Fibroblast of skin of left biceps (primary cell): ENCODE measurements at places on chromosomes 7 and 10.

DNA sequence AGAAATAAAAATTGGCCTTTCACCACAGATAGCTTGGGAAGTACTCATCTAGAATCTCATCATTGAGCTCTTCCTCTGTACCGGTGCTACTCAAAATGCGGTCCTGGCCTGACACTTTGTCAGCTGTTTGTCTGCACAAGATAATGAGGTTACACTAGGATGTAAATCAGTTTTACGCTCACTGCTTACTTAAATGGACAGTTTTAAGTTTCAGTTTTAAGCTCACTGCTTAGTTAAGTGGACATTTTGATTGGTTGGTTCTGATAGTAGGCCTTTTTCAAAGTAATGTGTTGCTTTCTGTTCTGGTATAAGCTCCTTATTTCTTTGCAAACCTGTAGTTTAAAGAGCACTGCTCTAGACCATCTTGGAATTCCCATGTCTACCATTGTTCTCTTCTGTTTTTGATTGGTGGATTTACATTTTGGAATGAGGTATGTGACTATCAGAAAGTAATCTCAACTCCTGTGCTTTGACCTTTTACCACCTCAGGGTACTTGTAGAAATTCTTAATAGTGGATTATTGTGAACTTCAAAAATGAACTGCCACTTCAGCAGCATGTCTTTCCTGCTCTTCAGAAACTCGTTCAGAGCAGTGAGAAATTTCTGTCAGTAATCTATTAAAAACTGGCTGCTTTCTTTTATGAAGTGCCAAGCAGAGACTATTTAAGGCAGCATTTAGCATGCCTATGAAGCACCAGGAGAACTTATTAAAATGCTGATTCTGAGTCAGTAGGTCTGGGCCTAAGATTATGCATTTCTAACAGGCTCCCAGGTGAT lies 55.0 kb downstream of the C1GALT1 start:
- DNase-seq, result no peak

DNA sequence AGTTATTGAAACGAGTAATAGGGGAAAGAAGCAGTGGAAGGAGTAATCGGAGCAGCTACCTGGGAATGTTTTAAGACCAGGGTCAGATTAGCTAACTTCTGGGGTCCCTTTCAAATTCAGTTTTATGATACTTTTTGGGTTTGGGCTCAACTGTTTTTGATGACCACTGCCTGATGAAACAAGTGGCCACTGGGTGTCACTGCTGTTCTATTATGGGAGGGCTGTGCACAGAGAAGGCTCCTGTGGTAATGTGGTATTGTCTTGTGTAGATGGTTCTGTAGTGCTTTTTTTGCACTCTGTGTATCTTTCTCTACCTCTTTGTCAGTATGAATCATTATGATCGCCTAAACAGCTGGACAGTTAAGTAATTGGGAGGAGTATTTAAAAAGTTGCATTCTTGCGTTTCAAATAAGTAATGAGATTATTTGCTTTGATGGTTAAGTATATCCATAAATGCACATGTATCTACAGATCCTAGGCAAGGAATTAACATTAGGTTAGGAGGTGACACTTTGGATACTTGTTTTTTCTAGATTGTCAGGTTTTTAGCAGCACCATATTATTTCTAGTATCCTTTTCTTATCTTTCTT lies 128.4 kb downstream of the ABCA13 start:
- no peak for DNase-seq

DNA sequence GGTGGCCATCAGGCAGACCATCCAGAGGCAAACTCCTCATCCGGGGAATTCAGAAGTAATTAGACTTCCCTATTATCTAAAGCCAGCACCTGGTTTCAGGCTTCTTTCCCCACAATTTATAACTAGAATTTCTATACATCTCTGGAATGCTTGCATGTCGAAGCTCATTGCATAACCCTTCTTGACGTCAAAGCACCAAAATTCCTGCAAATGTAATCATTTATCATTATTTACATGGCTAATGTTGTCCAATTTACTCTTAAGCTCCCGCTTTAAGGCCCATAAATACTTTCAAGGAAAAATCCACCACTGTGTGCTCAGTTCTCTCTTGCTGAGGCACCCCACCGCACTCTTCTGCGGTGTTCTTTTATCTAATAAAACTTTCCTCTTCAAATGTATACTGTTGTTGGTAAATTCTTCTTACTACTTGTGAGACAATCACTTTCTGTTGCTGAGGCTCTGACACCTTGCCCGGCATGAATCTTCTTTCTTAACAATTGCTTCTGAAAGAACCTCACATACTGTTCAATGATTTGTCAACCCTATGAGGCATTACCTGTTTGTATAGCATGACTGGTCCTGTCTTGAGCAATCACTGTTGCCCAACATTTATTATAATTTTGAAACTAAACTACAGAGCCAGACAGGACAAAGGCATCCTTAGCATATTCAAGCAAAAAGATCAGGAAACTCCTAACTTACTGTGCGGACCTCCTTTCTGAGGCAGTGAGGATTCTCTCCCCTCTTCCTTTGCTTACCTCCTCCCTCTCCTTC lies 17.4 kb upstream of the GPR141 start:
- DNase-seq, result no peak

GRCh38 chr7:17090751-17091150 lies 207.7 kb upstream of the AHR start:
- peak; percentile 50 for DNase-seq

- DNase-seq, result no peak
Observed at GRCh38 chr7:140734096-140734495, 37.6 kb downstream of the NDUFB2 start.

- DNase-seq, result no peak
Observed at GRCh38 chr7:110179037-110179436, 911.9 kb upstream of the LRRN3 start.

- DNase-seq, result no peak
Observed at GRCh38 chr7:55299273-55299967, 65.7 kb upstream of the LANCL2 start.

GRCh38 chr7:149599636-149600206 lies 102.1 kb upstream of the ZNF746 start:
- DNase-seq, result no peak

DNA sequence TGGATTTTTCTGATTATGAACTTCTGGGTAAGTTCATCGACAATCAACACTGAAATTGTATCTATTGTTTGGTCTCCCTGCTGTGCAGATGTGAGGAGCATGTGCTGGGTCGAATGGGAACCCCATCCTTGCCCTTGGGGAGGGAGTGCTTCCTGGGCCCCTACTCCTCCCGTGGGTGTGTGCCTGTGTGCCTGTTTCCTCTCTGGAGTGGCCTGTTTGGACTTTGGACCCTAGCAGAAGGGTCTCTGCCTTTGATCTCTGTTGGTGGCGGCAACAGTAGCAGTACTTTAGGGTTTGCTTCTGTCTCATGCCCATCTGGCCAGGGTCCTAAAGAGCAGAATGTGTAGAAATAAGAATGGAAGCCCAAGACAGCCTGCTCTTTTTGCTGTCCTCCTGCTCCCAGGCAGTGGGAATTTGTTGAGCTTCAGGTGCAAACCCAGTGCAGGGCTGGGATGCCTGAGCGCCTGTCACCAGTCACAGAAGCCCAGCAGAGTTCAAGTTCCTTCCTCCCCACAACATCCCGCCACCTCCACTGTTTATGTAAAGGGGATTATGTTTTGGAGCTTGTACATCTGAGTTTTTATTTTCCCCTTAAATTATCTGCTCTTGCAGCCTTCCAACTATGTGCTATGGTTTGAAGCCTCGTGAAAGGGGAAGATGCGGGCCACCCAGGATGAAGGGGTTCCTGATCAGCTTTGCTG lies 1.5 kb upstream of the TACR2 start:
- no peak for DNase-seq

- DNase-seq, result no peak
Observed at GRCh38 chr7:130207642-130208041, at the start of gene SSMEM1. TSS of gene SSMEM1 (plus strand) at chr7:130207860. CDS start at chr7:130207911, 51 bp downstream.

- DNase-seq, result no peak
Observed at GRCh38 chr7:95904099-95904498, 131.7 kb downstream of the DYNC1I1 start.

GRCh38 chr10:15775513-15775912 lies 55.8 kb upstream of the ITGA8 start:
- peak; percentile 66 for DNase-seq

GRCh38 chr7:70285854-70286253 lies 687.6 kb downstream of the AUTS2 start:
- DNase-seq, result no peak

DNA sequence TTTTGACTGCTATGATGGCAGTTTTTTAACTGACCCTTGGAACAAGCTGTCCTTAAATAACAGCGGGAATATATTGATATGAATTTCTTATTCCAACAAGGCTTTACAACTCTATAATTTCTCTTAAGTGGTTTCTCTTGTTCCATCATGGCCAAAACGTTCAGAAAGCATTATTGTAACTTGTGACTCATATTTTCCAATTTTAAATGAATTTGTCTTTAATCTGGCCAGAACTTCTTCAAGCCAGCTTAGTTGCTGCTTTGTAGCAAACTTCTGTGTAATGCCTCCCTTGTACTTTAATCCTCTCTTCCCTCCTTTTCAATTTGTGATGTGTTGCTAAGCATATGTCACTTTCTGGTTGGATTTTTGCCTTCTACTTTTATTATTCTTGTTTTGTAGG lies 271.9 kb downstream of the KIF20B start:
- DNase-seq, result no peak

GRCh38 chr7:33677556-33677955 lies 227.8 kb upstream of the BMPER start:
- no peak for DNase-seq

DNA sequence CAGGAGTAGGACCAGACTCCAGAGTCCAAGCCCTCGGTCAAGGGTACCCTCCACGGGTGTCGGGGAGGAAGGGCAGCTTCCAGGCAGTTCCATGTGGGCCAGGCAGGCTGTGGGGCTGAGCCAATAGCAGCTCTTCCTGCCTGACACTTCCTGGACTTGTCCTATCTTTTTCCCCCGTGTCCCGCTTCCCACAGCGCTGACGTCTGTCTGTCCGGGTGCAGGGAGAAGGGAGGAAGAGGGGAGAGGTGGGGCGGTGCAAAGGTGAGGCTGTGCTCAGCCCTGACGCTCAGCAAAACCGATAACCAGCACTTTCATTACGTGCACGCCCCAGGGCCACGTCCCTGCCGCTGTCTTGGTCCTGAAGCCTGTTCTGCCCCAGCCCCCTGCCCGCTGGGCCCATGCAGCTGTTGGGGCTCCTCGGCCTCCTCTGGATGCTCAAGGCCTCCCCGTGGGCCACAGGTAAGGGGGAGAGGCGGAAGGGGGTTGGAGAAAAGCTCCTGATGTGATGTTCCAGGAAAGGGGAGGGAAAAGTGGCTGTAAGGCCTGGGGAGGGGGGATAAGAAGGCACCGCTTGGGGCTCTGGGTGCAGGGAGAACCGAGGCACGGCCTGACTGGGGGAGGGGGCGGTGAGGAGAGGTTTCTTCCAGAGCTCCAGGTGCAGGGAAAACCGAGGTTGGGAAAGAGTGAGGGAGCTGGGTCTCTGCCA lies at the start of gene MUC3A:
MUC3A (plus strand) TSS at position 308 of the 706 bp plus-strand sequence; CDS start at position 399, 91 bp downstream.
- no peak for DNase-seq

DNA sequence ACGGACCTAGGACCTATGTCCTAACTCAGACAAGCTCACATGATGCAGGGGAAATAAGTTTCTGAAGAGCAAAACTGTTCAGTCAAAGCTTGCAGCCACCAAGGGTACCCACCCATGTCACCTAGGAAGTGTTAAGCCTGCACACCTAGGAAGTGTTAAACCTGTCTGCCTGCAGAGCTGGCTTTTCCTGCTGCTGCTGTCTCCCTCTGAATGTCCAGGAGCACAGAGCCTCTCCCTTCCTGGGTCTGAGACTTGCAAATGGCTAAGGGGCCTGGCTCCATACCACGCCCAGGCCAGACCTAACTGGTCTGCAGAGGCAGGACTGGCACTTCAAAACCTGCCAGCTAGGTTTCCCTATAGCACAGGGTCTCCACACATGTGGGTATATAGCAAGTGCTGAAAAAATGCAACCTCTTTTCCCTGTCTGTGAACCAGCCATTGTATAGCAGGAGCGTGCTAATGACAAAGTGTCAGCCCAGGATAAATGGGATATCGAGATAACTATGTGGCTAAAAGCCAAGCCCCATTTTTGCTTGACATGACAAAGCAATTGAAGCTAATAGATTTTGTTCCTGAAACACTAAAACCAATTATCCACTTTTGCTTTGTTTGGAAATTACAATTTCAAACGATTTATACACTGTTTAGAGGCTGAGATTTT lies 1.5 kb downstream of the GDF2 start:
- no peak for DNase-seq

DNA sequence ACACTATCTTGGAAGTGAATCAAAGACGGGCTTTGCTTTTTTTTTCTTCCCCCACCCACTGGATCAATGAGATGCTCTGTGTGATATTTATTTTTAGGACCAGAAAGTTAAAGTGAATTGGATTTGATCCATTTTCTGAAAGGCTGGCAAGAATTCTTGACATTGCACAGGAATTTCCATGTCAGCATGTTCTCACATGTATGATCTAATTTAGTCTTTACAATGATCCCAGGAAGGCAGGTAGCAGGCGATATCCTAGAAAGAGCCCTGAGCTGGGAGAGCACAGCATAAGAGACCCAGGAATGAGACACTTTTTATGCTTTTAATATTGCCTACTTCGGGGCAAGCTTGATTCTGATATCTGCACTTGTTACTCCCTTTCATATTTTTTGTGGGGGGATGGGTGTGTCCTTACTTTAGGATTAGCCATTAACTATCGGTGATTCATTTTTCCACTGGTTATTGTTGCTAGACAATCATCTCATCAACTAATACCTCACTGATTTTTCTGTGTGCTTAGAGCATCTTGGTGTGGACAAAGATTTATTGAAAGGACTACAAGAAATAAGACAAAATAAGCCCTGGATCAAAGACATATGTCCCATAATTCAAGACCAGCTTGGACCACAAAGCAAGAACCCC lies 58.1 kb downstream of the NRP1 start:
- DNase-seq, result no peak

- DNase-seq, result no peak
Observed at GRCh38 chr7:96968981-96969380, 36.4 kb upstream of the DLX6 start.

DNA sequence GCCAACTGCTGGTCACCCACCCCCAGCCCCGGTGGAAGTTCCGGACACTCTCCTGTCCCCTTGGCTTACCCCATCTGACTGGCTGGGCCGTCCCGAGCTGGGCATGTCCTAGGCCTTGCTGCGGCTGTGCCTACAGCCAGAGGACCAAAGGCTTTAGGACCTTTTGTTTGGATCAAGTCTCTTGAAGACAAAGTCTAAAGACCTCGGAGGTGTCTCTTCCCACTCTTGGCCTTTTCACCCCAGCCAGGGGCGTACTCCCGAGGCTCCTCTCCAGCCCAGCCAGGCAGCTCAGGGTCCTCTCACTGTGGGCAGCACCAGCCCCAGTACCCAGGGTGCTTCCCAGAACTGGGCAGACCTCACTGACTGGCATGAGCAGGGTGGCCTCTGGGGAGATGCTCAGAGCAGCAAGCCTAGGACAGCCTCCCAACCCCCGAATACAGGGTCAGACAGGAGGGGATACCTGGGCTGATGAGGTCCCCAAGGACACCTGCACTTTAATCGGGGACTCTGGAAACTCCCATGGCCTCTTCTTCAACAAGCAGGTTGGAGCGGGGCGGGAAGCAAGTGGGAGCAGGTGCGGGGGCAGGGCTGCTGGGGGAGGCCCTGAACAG lies 2.7 kb upstream of the PWWP2B start:
- DNase-seq, result no peak

- DNase-seq, result peak; percentile 90
Observed at GRCh38 chr7:41096917-41097316, 606.0 kb downstream of the INHBA start.
